ENCODE measurements at places on chromosomes 4 and X.
A peak's percentile ranks its signal among the peaks of the same experiment; 100 is the strongest.

DNA sequence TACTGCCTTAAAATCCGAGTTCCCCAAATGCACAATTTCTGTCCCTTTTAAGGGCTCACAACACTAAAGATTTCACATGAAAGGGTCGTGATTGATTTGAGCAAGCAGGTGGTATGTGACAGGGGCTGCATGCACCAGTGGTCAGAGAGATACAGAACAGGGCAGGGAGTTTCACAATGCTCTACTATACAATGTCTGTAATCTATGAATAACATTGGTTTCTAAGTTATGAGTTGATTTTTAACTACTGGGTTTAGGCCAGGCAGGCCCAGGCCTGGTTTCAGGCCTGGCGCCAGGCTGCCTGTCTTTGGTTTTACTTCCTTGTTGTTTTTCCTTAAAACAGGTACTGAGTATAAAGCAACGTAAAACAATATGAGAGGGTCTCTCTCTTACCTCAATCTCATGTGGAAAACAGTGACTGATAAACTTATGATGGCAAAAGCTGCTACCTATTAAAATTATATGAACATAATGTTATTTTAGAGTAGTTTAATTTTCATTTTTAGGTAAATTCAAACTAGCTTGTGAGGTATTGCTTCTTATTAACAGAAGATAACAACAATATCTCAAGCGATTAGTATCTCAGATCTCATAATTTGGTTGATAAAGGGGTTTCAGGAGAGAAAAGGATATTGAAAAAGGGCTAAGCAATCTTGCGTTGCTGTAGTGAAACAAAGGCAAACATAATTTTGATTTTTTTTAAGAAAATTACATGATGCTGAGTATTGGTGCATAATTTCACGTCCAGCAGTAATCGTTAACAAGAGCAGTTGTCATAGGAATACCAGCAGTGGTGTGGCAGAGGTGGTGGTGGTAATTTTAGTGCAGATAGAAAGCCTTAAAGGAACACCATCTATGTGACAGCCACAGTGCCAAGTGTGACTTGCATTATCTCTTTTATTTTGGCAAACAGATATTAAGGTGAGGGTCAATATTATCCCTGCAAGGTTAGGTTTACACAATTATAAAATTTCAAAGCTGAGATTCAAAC is 944.4 kb upstream of the GRID2 start:
- DNase-seq: no peak

GRCh38 chrX:2717312-2717711 is 26.2 kb downstream of the CD99 start:
- DNase-seq: no peak

DNA sequence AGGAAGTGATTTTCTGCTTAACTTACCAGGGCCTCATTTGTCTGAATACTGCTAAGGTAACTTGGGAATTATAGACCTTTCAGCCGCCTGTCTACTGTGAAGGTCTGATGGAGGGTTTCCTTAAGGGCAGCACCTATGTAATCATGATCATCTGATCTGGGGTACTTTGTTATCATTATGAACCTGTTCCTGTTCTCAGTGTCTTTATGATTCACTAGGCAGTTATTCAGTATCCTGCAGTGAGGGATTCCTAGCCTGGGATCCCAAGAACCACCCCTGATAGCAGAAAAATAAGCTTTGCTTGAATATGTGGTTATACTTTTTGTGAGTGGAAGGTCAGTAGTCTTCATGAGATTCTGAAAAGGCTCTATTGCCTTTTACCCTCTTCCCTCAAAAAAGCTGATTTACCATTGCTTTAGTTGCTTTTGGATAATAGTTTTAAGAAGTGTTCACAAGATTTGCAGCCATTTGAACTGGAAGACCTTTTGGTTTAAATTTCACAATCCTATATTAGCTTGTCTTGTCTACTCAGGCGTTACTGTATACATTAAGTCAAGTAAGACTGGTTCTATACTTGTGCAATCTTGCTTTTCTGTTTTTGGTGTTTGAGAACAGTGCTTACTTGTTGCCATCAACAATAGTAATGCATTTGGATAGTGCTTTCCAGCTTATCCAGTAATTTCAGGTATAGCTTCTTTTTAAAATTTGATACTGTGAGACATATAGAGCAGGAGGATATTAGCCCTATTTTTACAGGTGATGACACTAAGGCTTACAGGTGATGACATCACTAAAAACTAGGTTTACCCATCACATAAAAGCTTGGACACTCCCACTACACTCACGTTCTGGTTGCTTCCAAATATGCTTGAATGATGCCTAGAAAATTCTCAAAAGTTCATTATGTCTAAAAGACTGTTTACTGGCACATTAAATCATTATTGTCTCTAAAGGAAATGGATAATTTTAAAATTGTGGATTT is 60.0 kb downstream of the FHIP1A start:
- DNase-seq: no peak

- DNase-seq: no peak
Measured at GRCh38 chr4:11436673-11437072, 8.0 kb upstream of the HS3ST1 start.

DNA sequence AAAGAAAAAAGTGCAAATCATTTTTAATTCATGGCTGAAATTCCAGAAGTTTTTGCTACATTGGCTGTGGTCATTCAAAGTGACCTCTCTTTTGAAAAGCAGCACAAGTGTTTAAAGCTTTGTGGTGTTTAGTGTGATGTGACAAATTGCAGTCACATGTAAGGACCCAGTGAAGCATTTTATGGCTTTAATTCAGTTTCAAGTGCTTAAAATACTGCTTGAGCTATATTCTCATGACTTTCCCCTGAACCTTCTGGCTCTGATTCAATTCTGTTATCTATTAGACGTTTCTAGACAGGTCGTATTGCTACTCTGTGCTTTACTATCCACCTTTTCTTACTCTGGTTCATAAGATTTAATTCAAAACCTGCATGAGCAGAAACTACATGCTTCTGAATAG is 105.8 kb downstream of the FAT4 start:
- no peak for DNase-seq

GRCh38 chr4:181225616-181226261 is 1017.5 kb upstream of the TENM3 start:
- no peak for DNase-seq

- no peak for DNase-seq
Measured at GRCh38 chr4:87322754-87323153, at the start of gene HSD17B13. Gene HSD17B13 (minus strand): TSS chr4:87322882. CDS start chr4:87322841, 41 bp downstream.

GRCh38 chrX:109902665-109903064 is 100.2 kb upstream of the TMEM164 start:
- DNase-seq: no peak

DNA sequence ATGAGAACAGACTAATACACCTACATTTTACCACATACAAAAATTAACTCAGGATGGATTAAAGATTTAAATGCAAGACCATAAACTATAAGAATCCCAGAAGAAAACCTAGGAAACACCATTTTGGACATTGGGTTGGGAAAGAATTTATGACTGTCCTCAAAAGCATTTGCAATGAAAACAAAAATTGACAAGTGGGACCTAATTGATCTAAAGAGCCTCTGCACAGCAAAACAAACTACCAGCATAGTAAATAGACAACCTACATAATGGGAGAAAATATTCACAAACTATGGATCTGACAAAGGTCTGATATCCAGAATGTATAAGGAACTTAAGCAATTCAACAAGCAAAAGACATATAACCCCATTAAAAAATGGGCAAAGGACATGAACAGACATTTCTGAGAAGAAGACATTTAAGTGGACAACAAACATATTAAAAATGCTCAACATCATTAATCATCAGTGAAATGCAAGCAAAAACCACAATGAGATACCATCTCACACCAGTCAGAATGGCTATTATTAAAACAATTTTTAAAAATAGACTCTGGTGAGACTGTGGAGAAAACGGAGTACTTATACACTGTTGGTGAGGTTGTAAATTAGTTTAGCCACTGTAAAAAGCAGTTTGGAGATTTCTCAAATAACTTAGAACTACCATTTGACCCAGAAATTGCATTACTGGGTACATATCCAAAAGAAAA is 221.7 kb upstream of the DIPK2B start:
- no peak for DNase-seq

GRCh38 chr4:55355555-55355954 is 9.5 kb downstream of the SRD5A3 start:
- no peak for DNase-seq

DNA sequence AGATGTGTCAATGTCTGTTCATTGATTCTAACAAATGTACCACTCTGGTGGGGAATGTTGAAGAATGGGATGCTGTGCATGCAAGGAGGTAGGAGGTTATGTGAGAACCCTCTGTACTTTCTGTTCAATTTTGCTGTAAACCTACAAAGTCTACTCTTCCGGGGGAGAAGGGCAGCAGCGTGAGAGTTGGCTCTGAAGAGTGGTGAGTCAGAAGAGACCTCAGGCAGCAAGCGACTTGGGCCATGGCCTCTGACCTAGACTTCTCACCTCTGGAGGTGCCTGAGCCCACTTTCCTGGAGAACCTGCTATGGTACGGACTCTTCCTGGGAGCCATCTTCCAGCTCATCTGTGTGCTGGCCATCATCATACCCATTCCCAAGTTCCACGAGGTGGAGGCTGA is 26.7 kb downstream of the MANBA start:
- DNase-seq: no peak

DNA sequence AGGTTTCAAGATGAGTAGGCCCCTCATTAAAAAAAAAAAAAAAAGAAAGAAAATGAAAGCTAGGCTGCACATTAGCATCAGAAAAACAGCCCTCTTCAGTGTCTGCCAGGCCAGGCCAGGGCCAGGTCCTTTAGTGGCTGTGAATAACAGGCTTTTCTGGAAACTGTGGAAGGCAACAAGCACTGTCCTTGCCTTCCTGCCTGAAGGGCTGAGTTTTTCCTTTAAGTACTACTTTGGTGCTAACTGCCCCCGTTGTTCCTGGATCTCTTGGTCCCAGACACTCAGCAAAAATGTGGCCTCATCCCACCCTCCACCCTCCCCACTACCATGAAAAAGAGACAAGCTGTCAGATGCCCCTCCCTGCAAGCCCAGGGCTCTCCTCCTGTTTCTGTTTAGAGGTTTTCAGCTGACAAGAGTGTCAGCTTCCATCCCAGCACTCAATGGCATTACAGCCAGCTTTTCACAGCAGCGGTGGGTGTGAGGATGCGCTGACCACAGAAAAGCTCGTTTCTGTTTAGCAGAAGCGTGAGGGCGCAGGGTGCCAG is 174.2 kb downstream of the NHS start:
- peak; percentile 22 for DNase-seq

DNA sequence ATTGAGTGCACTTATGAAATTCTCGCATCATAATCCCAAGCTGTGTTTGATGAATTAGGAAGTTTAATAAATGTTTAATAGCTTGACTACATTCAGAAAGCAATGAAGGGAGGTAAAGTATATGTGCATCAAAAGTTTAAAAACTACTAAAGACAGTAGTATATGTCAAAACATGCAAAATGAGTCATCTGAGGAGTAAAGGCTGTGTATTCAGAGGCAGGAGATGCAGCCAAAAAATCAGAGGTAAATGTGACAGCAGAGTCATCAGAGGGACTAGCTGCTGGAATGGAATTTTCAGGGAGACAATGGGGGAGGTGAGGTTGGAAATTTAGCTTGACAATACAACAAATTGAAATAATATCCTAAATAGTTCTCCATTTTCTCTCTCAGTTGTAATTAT is 127.0 kb upstream of the FUNDC1 start:
- no peak for DNase-seq

Measured in NCI-H187 (cell line).